NCI-H1105 treated with DMSO at 0.1 percent for 48 hours (cell line): ENCODE measurements at places on chromosomes 7 and 10.

DNA sequence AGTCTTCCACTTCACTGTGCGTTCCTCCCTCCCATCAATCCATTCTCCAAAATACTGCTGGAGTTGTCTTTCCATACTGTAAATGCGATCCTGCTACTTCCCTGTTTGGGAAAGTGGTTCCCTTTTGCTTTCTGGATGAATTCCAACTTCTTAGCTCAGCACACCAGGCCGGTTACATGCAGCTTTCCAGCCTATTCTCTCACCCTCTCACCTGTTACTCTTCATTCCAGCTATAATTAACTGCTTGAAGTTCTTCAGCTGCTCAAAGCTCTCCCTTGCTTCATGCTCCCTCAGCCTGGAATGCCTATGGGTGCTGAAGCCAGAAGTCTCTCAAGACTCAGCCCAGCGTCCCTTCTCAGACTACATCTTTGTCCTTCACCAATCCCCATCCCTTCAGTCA, 6.0 kb upstream of the ZNRF2 start:
- peak; percentile 90 for DNase-seq

GRCh38 chr7:139650429-139651100, 127.1 kb downstream of the CLEC2L start:
- no peak for DNase-seq

GRCh38 chr7:50304911-50305582, 531 bp downstream of the IKZF1 start:
- no peak for DNase-seq

GRCh38 chr10:15504101-15504840, 133.2 kb upstream of the FAM171A1 start:
- no peak for DNase-seq

- DNase-seq: no peak
Measured at GRCh38 chr10:71312811-71313789, 6.0 kb upstream of the SLC29A3 start.

- DNase-seq: peak; percentile 83
Measured at GRCh38 chr7:9945857-9946256, 1027.8 kb upstream of the PHF14 start.

GRCh38 chr7:5489991-5490536, 66.4 kb upstream of the TNRC18 start:
- no peak for DNase-seq

GRCh38 chr7:144670218-144670617, 165.6 kb downstream of the TPK1 start:
- no peak for DNase-seq

- no peak for DNase-seq
Measured at GRCh38 chr7:50206453-50207250, 97.9 kb upstream of the IKZF1 start.

- no peak for DNase-seq
Measured at GRCh38 chr10:76255241-76255640, 823.8 kb downstream of the LRMDA start.

DNA sequence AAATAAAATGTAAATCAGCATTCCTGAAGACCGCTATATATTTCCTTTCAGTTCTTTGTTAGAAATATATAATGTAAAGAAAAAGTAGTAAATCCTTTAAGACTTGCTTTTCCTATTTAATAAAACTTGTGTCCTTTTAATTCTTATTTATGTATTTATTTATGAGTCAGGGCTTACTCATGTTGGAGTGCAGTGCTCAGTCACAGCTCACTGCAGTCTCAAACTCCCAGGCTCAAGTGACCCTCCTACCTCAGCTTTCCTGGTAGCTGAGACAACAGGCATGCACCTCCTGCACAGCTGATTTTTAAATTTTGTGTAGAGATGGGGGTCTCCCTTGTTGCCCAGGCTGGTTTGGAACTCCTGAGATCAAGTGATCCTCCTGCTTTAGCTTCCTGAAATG, 724.5 kb downstream of the ANKRD7 start:
- no peak for DNase-seq

DNA sequence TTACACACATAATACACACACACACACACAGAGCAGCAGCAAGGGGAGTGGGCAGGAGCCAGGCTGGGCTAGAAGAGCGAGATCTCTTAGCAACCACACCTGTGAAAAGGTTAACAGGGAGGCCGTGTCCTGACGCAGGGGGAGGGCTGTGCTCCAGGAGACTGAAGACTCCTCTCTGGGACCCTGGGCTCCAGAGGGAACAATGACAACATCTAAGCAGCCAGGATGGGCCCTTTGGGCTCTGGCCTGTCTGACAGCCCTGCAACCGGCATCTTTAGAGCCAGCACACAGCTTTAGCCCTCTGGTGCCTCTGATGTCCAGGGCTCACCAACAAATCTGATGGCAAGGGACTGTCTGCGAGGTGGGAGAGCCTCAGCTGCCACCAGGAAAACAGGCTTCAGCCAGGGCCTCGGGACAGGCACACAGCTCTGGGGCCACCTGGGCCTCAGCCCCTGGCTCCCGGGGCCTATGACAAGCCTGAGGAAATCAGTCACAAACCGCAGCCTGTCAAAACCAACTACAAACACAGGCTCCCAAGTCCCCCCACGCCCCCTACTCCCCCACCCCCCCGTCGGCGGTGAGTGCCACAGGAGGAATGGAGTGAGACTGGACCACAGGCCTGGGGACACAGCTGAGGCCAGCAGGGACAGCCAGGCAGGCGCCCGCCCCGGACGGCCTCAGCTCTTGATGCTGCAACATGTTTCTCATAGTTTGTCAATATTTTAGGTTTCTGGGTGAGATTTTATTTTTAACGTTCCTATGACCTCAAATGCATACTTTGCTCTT, 102.8 kb downstream of the TNS3 start:
- no peak for DNase-seq

DNA sequence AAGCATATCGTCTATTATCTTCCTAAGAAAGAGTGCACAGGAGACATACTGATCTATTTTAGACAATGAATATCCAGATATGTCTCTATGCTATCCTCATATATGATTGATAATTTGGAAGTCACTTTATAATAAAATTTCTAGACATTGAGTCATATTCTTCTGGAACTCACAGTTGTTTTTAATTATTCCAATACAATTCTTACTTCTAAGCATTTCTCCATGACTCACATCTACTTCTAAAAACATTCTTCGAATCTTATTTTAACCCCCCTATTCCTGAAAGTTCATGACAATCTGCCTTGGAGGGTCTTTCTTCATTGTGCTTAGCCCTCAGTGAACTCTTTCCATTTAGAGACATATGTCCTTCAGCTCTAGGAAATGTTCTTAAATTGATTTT, 368.1 kb downstream of the MDFIC start:
- no peak for DNase-seq

DNA sequence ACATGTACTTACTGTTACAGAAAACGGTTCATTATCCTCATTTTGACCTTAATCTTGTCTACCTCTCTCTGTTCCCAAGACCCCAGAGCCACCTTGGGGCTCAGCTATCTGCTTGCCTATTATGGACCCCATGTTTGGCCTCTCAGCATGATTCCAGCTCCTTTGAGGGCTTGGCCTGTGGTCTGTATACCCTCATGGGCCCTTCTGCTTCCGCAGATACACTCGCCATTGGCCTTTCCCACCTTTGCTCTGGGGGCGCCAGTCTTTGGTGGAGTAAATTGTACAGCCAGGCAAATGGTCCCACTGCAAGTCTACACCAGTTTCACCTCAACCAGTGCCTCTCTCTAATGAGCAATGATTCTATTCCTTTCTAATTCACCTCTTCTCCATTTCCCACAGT, 109.2 kb upstream of the ZNF746 start:
- DNase-seq: no peak

- no peak for DNase-seq
Measured at GRCh38 chr10:120646738-120647456, 189.9 kb downstream of the PLPP4 start.

GRCh38 chr7:116792813-116793212, 69.6 kb upstream of the CAPZA2 start:
- DNase-seq: no peak

DNA sequence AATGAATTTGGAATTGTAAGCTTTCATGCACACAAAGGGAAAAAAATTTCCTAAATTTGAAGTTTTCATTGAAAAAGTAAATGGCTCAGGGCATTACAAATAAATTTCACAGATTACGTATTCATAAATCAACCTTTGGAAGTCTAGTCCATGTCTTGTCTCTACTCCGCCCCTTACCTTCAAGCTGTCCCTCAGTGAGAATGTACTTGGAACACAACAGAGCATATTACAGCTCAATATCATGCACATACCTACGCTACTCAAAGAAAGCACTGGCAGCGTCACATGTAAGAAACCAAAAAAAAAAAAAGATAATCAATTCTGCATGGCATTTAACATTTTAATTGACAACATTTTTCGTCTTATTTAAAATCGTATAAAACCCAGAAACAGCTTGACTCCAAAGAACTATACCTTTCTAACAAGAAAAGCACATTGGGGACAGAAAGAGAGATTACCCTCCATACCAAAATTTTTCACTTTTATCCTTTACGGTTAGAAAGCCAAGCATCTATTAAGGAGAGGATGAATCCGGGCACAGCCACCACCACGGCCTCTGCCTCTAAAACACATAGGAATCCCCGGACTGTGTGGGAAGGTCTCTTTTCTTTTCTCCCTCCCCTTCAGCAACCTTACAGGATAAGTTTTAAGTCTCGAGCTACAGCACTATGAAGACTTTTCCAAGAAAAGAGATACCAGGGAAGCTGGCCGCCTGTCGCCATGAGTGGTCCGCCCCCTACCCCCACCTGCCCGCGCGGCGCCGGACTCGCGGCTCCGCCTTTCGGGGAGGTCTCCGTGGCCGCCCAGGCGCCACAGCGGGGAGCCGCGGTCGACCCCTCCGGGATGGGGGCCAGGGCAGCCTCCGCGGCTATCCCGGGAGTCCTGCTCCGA, 1.1 kb downstream of the JMJD1C start:
- peak; percentile 4 for DNase-seq

GRCh38 chr10:86556933-86557649, 35.5 kb upstream of the WAPL start:
- DNase-seq: peak; percentile 45

DNA sequence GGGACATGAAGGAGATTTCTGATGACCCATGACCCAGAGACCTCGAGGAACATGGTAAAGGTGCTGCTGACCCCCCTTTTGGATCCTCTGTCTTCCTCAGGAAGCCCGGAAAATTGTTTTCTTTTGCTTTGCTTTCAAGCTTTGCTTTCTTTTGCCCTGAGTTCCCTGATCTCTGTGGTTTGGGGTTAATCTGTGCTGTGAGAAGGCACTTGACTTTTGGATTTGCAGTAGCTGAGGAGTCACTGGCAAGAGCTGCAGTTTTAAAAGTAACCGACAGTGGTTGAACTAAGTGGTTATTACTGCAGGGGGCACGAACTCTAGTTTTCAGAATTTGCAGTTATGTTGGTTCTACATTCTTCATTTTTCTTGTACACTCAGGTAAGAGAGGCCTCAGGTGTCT, 53.0 kb downstream of the PDZD8 start:
- no peak for DNase-seq

DNA sequence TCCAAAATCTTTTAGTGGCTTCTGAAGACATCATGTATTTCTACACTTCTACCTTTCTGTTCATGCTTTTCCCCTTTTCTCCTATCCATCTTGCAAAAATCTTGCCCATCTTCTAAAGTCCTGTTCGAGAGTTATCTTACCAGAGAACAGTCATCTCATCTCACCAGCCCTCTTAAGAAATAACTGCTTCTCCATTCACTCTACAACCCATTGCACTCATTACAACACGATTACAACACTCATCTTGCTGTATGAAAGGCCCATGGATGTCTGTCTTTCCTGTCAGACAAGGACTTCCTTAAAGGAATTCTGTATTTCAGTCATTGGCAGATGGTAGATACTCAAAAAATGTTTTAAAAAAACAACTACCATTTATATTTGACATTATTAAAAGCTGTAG, 30.8 kb downstream of the ZNF438 start:
- no peak for DNase-seq

- no peak for DNase-seq
Measured at GRCh38 chr10:88791924-88792323, 10.6 kb upstream of the LIPM start.

DNA sequence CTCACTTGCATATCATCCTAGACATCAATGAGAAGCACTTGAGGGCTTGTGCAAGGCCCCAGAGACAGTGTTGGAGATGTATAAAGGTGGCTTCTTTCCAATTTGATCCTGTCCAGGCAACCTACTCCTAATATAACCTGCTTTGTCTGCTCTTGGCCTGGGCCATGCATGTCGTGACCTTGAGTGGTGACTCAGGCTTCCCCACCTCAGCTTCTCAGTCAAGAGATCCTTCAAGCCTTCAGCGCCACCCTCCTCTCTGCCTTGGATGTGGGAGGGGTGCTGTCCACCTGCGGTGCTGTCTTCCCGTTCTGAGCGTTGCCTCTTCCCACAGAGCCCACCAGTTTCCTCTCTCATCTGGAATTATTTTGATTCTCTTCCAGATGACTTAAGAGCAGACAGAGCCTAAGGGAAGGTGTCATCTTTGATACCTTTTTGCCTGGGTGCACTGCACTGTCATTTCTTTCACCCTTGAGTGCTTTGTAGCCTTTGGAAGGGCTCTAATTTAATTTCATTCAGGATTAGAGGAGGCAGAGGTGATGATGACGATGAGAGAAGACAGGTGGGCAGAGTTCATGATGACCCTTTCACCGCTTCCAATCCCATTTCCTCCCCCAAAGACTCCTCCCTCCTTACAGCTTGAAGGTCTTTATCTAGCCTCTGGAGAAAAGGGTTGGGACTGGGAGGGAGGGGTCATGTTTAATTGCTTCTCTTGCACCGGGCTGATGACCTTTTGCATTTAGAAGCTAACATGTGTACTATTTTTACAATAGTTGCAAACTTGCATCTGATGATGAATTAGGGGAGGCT, 6.9 kb downstream of the LSMEM1 start:
- no peak for DNase-seq

DNA sequence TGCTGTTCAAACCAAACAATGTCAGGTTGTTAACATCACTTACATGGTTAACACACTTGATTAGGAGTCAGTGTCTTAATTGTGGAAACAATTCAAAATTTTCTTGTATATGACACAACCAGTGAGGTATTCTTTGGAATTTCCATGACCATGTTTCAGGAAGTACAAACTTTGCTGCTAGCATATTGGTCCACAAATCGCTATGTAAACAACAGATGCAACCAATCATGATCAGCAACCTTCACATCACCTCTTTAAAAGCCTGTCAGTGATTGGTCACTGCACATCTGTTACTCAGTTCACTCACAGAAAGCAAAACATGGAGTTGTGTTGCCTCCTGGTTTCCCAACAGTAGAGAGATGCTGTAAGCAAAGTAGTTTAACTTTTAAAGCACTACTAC, 108.9 kb upstream of the FAM3C start:
- no peak for DNase-seq
